ENCODE measurements at places on chromosomes 2 and 18.

GRCh38 chr2:96539215-96539920, 2.8 kb downstream of the ARID5A start:
- DNase-seq, result no peak

DNA sequence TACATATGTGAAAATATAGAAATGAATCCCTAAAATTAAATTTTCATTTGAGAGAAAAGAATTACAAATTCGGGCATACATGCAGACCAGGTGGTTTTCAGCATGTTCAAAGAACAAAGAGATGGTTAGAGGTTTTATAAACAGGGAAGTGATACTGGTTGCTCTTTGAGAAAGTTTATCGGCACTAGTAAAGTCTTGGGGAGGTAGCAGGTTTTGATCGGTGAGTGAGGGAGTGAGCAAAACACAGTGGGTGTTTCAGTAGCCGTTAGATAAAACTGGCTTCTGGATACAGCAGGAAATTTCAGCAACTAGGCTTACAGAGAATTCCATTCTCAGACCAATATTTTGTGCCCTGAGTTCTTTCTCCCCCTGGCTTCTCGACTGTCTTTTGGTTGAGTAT, 51.1 kb downstream of the DSC3 start:
- DNase-seq, result no peak

DNA sequence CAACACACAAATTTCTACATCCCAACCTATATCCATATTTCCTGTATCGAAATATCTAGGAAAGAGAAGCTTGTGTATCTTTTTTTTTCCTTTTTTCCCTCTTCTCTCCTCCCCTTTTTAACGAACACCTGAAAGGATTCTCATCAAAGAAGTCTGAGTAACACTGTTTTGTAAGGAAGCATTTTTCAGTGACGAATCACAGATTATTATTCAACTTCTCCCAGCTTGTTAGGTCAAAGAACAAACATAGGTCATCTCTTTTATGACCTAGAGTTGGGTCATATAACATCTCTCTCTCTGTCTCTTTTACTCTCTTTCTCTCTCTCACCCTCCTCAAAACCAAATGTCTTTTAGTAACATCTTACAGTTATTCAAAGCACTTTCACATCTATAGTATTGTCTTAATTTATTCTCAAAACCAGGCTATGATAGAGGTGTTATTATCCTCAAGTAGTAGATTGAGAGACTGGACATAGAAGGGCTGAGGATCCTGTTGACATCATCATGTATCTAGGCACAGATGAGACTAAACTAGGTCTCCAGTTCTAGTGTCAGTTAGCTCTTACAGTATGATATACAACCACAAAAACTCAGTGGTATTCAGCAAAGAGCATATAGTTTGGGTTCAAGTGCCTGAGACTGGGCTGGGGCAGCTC, 80.1 kb upstream of the SPOPL start:
- no peak for DNase-seq

DNA sequence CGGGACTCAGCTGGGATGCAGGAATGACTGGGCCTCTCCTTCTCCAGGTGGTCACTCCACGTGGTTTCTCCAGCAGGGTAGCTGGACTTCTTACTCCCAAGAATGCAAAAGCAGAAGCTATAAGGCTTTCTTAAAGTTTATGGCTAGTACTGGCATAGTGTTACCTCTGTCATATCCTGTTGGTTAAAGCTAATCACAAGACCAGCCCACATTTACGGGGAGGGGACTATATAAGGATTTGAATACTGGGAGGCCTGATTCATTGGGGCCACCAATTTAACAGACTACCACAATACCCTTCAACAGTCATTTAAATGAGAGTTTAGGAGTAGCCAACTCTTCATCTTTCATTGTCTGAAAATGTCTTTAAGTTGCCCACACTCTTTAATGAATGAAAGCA, 94.4 kb upstream of the TSPYL6 start:
- no peak for DNase-seq

GRCh38 chr2:74183878-74184277, 5.2 kb upstream of the MOB1A start:
- DNase-seq, result no peak

- DNase-seq, result no peak
Measured at GRCh38 chr2:150486539-150487484, 655 bp downstream of the RND3 start.

GRCh38 chr2:238898534-238899281, 50.8 kb downstream of the TWIST2 start:
- no peak for DNase-seq

All from NCI-H187 treated with DMSO at 0.1 percent for 48 hours (cell line).